Lower leg skin (tissue), 4 donors: ENCODE measurements at places on chromosomes 3 and 15.
A peak's percentile ranks its signal among the peaks of the same experiment; 100 is the strongest.

DNA sequence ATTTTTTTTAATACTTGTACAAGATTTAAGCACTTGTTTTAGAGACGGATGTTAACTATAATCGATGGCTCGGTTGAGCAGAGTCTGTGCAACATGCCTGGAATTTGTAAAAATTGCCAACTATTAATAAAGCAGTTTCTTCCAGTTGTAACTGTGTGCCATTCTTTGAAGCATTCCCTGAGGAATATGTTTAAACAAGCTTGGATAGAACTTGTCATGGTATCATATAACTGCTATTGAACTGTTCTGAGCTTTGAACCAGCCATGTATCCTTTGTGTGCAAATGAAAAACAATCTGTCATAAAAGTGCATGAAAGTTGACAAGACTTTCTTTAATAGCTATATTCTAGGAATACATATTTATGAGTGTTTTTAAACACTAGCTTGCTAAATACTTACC lies 45.8 kb upstream of the UBE2E2 start:
- no peak for DNase-seq

GRCh38 chr3:177495566-177495965 lies 298.3 kb upstream of the TBL1XR1 start:
- DNase-seq = no peak

GRCh38 chr3:58293516-58293915 lies 12.5 kb upstream of the RPP14 start:
- DNase-seq = no peak

- DNase-seq = no peak
Measured at GRCh38 chr3:73046195-73046594, 15.3 kb upstream of the EBLN2 start.

- peak; percentile 42 for DNase-seq
Measured at GRCh38 chr15:89936051-89936785, 23.5 kb upstream of the ARPIN start.

GRCh38 chr3:120092474-120092873 lies 1.8 kb downstream of the GSK3B start:
- DNase-seq = no peak

- DNase-seq = no peak
Measured at GRCh38 chr15:80992441-80992840, 2.8 kb upstream of the MESD start.

DNA sequence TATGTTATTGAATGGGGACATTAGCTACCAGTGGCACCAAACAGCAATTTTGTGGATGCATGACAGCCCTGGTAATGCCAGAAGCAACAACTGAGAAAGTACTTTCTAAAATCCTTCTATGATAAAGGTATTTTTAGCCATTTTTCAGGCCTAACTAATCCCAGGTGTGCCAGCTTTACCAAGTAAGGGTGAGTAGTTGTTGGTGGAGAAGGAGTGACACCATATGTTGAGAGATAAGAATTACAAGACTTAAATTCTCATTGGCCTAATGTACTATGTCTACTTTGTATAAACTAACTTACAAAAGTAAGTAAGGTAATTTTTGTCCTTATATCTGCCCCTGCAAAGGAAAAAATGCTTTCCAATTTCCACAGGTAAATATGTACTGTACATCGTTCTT lies 4.1 kb upstream of the COX17 start:
- no peak for DNase-seq

- DNase-seq = no peak
Measured at GRCh38 chr3:30548600-30548999, 57.8 kb upstream of the TGFBR2 start.

- no peak for DNase-seq
Measured at GRCh38 chr3:132857317-132857716, 135.1 kb upstream of the NPHP3 start.

DNA sequence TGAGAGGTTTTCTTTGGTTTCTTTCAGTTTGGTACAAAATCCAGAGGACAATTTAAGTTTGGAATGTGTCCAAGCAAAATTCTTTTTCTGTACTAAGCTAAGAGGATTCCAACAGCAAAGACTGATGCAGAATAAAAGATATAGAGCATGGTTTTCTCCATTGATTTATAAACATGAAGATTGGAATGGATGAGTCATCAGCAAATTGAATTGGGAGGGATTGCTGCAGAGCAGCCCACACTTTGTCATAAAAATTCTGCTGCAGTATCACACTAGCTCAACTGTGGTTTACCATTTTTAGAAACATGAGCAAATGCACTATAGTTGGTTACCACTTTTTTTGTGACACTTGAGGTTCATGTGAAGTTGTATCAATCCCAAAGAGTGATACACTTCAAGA lies 16.1 kb upstream of the LARP6 start:
- no peak for DNase-seq

DNA sequence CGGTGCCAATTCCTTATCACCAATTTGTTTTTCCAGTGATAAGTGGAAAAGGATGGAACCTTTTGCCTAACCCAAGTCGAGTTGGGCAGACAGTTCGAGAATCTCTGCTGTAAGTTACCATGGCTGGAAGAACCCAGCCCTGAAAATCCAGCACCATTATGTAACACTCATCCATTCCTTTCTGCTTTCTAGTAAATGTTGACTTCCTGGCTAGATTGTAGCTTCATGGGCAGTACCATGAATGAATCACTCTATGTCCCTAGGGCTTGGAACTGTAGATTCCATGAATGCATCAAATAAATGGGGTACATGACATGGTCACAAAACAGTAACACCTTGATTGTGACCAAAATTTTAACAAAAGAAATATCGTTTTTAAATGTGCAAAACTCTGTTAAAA lies 14.0 kb downstream of the CHCHD4 start:
- no peak for DNase-seq

DNA sequence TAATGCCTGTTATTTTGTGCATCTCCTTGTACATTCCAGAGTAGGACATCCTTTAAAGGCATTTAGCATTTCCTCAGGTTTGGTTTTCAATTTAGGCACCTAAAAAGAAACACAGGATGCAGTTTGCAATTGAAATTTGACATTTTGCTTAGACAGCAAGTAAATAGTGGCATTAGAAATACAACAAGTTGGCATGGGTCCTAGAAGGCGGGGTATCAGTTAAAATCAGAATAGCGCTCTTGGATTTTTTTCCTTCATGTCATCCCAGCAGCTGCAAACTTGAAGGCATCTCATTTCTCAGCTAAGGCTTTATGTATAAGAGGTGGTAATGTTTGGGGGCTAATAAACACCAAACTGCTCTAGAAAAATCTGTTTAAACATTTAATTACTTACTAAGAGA lies 47.5 kb upstream of the SKOR1 start:
- no peak for DNase-seq

GRCh38 chr15:60043744-60044435 lies 39.8 kb downstream of the FOXB1 start:
- DNase-seq = no peak

GRCh38 chr15:88788036-88788435 lies 15.2 kb upstream of the ACAN start:
- peak; percentile 53 for DNase-seq

- DNase-seq = no peak
Measured at GRCh38 chr15:91624353-91624968, 229.0 kb upstream of the SLCO3A1 start.

GRCh38 chr3:113910966-113911365 lies 36.8 kb upstream of the ZDHHC23 start:
- no peak for DNase-seq

DNA sequence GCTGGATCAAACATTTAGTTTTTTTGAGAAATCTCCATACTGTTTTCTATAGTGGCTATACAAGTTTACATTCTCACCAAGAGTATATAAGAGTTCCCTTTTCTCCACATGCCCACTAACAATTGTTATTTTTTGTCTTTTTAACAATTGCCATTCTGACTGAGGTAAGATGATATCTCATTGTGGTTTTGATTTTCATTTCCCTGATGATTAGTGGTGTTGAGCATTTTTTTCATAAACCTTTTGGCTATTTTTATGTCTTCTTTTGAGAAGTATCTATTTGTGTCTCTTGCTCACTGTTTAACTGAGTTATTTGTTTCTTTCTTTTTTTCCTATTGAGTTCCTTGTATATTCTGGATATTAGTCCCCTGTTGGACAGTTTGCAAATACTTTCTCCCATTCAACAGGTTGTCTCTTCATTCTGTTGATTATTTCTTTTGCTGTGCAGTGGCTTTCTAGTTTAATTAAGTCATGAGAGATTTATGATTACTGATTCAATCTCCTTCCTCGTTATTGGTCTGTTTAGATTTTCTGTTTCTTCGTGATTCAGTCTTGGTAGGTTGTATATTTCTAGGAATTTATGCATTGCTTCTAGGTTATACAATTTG lies 6.7 kb upstream of the RNF13 start:
- no peak for DNase-seq

DNA sequence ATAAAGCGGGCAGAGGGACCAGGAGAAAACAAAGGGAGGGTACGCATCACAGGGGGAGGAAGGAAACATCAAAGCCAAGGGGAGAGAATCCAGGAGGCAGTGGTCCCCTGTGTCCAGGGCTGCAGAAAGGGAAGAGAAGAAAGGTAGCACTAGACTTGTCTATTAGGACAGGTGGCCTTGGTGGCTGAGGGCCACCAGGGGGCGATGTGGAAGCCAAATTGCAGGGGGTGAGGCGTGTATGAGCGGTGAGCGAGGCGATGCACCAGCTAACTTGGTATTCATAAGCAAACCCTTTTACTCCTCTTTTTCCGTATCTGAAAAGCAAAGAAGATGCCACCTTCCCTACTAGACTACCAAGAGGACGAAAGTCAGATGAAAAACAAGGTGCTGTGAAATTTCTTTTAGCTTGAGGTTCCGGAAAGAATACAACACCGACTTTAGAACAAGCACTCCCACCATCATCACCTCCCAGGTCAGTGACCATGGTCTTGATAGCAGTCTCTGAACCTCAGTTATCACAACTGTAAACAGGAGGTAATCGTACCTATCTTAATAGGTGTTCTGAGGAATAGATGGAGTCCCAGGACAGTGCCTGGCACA lies 654.4 kb upstream of the ADAMTS9 start:
- no peak for DNase-seq

DNA sequence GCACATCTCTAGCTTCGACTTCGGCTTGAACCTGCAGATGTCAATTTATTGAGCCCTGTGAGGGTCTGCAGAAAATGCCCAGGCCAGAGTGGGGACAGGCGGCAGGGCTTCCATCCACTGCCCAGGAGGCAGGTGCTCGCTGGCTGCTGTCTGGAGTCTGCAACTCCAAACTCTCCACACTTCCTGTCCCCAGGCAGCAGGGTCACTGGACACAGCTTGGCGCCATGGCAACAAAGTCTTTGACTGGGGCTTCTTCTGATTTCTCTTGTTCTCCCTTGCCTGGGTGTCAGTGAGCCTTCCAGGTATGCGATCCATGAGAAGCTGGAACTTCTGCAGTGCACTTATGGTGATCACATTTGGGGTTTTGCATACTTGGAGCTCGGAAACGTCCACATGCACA lies 33.5 kb downstream of the SV2B start:
- DNase-seq = no peak

DNA sequence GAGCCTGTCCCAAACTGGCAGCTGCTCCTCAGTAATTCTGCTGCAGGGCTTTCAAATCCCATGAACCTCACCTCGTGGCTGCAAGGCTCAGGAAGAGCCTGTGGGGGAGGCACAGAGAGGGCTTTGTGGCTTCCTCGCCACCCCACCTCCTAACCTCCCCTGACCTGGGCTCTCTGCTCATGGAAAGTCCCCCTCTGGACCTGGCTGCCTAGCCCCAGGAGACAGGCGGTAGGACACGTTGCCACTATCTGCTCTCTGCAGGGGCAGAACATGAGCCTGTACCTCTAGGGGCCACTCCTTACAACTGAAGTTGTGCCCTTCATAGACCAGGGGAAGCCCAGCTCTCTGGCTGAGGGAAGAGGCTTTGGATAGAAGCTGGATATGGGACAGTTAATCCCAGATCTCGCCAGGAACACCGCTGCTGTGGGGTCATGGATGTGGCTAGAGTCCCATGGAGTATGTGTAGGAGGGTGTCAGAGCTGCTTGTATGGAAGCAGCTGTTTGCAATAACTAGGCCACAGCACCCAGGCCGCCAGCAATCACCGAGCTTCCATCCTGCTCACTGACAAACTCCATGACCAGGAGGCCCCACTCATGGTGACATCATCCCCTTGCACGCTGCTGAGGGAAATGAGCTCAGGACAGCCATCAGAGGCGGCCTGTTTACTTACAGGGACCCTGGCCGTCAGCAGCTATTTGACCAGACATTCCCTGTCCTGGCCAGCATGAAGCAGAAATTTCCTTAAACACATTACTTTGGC lies 34.0 kb upstream of the CILP start:
- DNase-seq = no peak

- DNase-seq = no peak
Measured at GRCh38 chr3:151165226-151165625, 37.8 kb downstream of the GPR171 start.

DNA sequence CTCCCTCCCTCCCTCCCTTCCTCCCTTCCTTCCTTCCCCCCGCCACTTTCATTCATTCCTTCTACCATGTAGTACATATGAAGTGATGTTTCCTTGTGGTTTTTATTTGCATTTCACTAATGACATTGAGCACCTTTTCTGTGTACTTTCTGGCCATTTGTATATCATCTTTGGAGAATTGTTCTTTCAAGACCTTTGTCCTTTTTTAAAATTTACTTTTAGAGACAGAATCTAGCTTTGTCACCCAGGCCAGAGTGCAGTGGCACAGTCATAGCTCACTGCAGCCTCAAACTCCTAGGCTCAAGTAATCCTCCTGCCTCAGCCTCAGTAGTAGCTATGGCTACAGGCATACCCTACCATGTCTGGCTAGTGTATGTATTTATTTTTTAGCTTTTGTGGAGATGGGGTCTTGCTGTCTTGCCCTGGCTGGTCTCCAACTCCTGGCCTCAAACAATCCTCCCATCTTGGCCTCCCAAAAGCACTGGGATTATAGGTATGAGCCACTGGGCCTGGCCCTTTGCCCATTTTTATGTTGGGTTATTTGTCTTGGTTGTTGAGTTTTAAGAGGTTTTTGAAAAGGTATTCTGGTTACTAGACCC lies 42.0 kb upstream of the CTDSPL2 start:
- DNase-seq = no peak

GRCh38 chr15:77628010-77628409 lies 4.7 kb downstream of the LINGO1 start:
- no peak for DNase-seq

- no peak for DNase-seq
Measured at GRCh38 chr15:96306321-96306720, 24.2 kb upstream of the NR2F2 start.

- no peak for DNase-seq
Measured at GRCh38 chr3:165254812-165255211, 58.6 kb upstream of the SLITRK3 start.

- no peak for DNase-seq
Measured at GRCh38 chr15:52076889-52077781, 35.4 kb downstream of the BCL2L10 start.

- DNase-seq = no peak
Measured at GRCh38 chr15:93312891-93313486, 224.0 kb upstream of the RGMA start.

DNA sequence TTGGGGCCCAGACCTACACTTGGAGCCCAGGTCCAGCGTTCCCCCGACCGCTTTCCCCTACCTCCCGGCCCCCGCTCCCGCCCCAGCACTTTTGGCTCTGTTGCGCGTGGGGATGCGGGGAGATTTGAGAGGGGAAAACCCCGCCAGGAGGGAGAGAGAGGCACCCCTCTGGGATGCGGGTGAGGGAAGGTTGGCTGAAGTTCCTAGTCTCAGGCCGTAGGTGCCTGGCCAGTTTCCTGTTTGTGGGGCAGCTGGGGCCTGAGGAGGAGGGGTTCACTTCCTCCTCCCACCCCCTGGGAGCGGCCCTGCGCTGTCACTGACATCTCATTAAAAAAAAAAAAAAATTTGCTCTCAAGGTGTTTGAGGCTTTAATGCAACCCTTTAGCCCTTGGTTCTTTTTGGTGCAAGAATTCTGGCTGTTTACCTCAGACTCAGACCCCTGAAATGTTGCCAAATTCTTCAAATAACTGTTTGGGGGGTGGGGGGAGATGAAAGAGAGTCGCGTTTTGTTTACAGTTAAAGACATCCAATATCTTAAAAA lies 2.6 kb downstream of the FAM43A start:
- DNase-seq = no peak
